ENCODE measurements at places on chromosomes 2 and 18. TPM values are rescaled to one million over a fixed set of nuclear protein-coding genes. Genes with fewer than 3 reads are reported as not detected.

The NYAP2 gene
- total RNA-seq = not detected

DNA sequence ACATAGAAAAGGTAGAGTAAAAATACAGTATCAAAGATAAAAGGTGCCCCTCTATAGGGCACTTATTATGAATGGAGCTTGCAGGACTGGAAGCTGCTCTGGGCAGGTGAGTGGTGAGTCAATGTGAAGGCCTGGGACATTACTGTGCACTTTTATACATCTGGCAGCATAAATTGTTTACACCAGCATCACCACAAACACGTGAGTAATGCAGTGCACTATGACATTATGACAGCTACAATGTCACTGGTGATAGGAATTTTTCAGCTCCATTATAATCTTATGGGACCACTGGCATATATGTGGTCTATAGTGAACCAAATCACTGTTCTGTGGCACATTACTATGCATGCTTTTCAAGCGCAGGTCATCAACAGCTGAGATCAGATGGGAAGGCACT is 48.1 kb downstream of the TPGS2 start:
- H3K4me1 ChIP-seq = no peaks in the 10 kb centered on the region
- H3K4me3 ChIP-seq = no peak overlapping the region
- DNase-seq = no peak
- H3K36me3 ChIP-seq = no peaks in the 10 kb centered on the region
- no peak overlapping the region for H3K27ac ChIP-seq

DNA sequence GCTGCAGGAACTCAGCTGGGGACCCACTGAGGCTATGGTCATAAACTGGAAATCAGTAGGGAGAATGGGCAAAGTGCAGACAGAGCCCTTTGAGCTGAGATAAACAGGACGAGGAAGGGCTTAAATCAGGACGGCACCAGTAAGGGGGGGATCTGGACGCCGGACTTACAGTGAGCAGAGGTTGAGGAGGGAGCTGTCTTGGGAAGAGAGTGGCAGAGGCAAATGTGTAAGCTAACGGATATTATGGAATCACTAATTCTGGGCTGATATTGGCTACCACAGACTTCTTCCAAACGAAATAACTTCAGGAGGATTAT is 539 bp downstream of the CYP27A1 start:
- peaks cover 62% of the 10 kb centered on the region for H3K27me3 ChIP-seq
- H3K36me3 ChIP-seq = peaks cover 16% of the 10 kb centered on the region
- DNase-seq = no peak
- no peak overlapping the region for H3K4me3 ChIP-seq

GRCh38 chr18:2932247-2933181 is 80.4 kb downstream of the LPIN2 start:
- H3K4me3 ChIP-seq = peak overlapping the region; percentile 63
- H3K36me3 ChIP-seq = peaks cover 6% of the 10 kb centered on the region
- peak overlapping the region; percentile 94 for H3K27ac ChIP-seq
- DNase-seq = peak; percentile 39
- no peaks in the 10 kb centered on the region for H3K27me3 ChIP-seq

GRCh38 chr2:8657423-8658062 is 24.3 kb upstream of the ID2 start:
- peaks cover 3% of the 10 kb centered on the region for H3K36me3 ChIP-seq
- H3K27me3 ChIP-seq = peaks cover 20% of the 10 kb centered on the region
- H3K4me1 ChIP-seq = peaks cover 12% of the 10 kb centered on the region
- no peak overlapping the region for H3K4me3 ChIP-seq

DNA sequence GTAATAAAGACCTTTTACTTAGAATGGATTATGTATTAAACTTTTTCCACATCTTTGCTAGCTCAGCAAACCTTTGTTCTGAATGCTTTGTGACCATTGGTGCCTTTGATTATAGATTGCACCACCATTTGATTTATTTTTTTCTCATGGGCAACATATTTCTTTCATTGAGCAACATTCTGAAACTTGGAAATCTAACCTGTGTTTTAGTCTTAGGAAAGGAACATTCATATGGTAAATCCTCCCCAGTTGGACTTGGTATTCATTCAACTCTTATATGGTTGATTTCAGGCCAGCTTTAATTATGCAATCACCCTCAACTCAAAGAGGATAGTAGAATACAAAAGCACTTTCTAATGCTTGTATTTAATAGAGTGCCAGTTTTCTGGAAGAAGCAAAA is 1077.9 kb upstream of the ZEB2 start:
- no peaks in the 10 kb centered on the region for H3K4me1 ChIP-seq
- H3K27me3 ChIP-seq = no peaks in the 10 kb centered on the region
- no peak overlapping the region for H3K4me3 ChIP-seq
- no peak for DNase-seq

DNA sequence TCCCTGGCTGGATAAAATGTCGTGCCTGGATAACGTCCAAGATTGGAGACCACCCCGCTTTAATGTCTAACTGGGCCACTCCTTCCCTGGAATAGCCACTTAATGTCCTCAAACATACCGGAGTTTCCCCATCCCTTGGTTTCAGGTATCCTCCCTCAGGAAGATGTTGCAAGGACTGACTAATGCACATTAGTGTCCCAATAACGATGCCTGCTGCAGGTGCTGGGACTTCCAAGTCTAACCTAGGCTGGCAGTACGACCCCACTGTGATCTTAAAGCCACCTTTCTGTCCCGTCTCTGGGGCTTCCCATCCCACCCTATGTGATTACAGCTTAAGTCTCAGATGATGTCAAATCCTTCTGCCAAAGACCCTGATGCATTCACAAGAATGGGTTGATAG is 1.1 kb upstream of the ATP6V1C2 start:
- H3K27ac ChIP-seq = no peak overlapping the region
- peaks cover 11% of the 10 kb centered on the region for H3K4me1 ChIP-seq
- no peak for DNase-seq
- H3K36me3 ChIP-seq = peaks cover 4% of the 10 kb centered on the region
- H3K27me3 ChIP-seq = peaks cover 57% of the 10 kb centered on the region
- H3K4me3 ChIP-seq = peak overlapping the region; percentile 76

GRCh38 chr2:1823187-1824169 is 79.2 kb upstream of the PXDN start:
- no peaks in the 10 kb centered on the region for H3K36me3 ChIP-seq
- peaks cover 2% of the 10 kb centered on the region for H3K4me1 ChIP-seq
- no peak overlapping the region for H3K4me3 ChIP-seq
- H3K27ac ChIP-seq = no peak overlapping the region
- no peak for DNase-seq
- peaks cover 36% of the 10 kb centered on the region for H3K27me3 ChIP-seq

DNA sequence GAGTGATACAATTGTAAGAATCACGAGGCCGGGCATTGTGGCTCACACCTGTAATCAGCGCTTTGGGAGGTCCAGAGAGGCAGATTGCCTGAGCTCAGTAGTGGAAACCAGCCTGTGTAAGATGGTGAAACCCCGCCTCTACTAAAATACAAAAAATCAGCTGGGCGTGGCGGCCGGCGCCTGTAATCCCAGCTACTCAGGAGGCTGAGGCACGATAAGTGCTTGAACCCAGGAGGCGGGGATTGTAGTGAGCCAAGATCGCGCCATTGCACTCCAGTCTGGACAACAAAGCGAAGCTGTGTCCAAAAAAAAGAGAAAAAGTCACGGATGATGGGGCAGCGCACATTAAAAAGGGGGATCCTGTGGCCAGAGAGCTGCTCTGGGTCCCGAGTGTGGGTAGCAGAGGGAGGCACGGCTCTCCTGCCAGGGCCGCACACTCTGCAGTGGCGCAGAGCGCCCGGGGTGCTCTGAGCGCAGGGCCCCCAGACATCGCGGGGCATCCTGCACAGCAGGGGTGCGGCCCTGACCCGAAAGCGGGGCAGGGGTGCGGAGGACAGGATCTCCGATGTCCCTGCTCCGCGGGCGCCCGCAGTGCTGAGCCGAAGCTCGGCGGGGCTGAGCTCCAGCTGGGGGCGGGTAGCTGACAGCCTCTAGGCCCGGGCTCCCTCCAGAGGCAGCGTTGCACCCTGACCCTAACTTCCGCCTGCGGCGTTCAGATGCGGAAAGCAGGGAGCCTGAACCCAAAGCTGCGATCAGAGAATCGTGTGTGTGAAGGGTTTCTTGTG is 30.4 kb upstream of the RAB6D start:
- H3K4me3 ChIP-seq = no peak overlapping the region
- peaks cover 2% of the 10 kb centered on the region for H3K36me3 ChIP-seq
- no peak overlapping the region for H3K27ac ChIP-seq
- H3K4me1 ChIP-seq = no peaks in the 10 kb centered on the region
- DNase-seq = no peak

Measured in T-helper 17 cell (primary cell).